Hematopoietic multipotent progenitor cell treated with erythropoietin and hydrocortisone succinate and interleukin-3 and kit ligand, for 6 days (in vitro differentiated cells): ENCODE measurements at places on chromosomes 13 and 19.

GRCh38 chr13:80131204-80131603, 209.7 kb downstream of the SPRY2 start:
- DNase-seq: peak; percentile 1

DNA sequence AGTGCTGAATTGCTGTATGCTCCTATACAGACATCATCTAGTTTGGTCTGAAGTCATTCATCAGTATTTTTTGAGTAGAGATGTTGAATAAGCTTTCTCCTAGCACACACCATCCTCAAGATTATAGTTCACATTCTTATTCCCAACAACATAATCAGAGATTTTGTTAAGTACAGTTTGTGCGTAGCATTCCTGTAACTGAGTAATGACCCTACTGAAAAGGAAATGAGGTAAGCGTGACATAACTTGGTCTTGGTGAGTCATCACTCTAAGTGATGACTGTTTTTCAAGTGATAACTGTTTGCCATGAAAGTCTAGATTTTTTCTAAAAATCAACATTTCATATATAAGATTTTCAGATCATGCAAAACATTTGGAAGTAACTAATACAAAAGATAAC, 18.5 kb upstream of the FAM216B start:
- DNase-seq: no peak

GRCh38 chr19:35777086-35777841, 1.9 kb downstream of the ARHGAP33 start:
- DNase-seq: no peak

DNA sequence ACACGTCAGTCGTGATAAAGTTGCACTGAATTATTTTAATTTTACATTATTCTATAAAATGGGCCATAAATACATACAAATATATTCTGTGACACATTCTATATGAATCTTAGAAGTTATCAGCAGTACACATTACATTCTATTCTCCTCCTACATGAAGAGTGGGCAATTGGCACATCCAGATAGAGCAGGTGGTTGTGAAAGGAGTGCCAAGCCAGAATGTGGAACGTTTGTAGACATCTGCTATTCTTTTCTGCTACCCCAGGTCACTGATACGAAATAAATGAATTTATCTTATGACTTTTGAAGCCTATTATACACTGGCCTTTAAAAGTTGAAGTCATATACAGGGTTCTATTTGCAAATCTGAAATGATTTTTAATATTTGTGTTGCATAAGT, 373.2 kb downstream of the PCDH17 start:
- DNase-seq: no peak

DNA sequence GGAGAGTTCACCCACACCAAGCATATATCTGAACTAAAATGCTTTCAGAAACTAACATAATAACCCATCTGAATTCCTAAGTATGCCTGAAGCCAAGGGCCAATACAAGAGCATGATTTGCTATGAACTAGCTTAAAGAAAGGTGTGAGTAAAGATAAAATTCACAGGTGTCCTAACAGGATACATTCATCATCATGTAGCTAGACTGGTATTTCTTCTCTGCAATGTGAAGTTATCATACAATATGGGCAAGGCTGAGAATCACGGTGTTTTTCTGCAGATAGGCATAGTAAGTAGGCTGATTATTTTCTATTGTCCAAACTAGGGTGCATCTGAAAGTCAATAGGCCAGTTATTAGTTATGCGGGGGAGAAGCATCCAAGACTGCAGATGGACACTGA, 63.1 kb downstream of the STK24 start:
- DNase-seq: no peak

GRCh38 chr13:76466043-76466442, 420.2 kb downstream of the KCTD12 start:
- no peak for DNase-seq

- no peak for DNase-seq
Measured at GRCh38 chr19:6221878-6222746, 57.7 kb downstream of the MLLT1 start.

- DNase-seq: no peak
Measured at GRCh38 chr13:59715611-59716010, 448.1 kb downstream of the DIAPH3 start.

- no peak for DNase-seq
Measured at GRCh38 chr19:8254286-8255001, 45.3 kb downstream of the CERS4 start.

DNA sequence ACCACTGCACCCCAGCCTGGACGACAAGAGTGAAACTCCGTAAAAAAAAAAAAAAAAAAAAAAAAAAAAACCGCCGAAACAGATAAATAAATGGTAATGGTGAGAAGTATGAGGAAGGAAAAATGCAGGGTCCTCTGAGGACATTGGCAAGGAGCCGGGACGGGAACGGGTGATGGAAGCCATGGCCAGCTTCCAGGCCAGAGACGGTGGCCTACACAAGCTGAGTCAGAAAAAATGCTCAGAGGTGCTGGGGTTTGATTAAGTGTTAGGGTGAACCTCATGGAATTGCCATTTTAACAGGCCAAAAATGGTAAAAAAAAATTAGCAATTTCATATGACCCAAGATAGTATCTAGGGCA, 866 bp upstream of the ZSWIM4 start:
- peak; percentile 60 for DNase-seq

DNA sequence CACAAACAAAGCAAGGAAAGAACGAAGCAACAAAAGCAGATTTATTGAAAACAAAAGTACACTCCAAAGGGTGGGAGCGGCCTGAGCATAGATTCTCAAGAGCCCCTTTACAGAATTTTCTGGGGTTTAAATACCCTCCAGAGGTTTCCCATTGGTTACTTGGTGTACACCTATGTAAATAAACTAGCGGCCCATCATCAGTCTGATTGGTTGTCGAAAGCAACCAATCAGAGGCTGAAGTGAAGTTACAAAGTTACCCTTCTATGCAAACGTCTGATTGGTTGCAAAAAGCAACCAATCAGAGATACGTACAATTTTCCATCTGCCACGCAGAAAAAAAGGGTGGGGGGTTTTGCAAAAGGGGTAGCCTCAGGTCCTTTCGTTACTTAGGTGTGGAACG, 96.3 kb upstream of the UBAC2 start:
- DNase-seq: no peak

- no peak for DNase-seq
Measured at GRCh38 chr13:112392719-112393118, 16.6 kb downstream of the SPACA7 start.

DNA sequence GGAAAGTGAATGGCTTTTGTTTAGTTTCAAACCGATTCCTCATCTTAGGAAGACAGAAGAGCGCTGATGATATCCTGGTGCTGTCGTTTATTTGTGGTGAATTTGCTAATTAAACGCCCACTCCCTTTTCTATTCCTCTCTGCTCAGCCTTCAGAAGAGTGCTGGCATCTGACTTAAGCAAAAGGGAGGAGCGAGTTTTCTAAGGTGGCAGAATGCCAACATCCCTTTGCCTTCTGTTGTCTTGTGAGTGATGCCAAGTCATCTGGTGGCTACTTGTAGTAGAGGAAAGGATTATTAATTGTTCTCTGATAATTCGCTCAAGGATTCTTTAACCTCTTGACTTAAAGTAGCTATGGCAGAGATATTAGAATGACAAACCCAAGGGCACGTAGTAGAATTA, 68.1 kb downstream of the ERCC5 start:
- DNase-seq: peak; percentile 54

DNA sequence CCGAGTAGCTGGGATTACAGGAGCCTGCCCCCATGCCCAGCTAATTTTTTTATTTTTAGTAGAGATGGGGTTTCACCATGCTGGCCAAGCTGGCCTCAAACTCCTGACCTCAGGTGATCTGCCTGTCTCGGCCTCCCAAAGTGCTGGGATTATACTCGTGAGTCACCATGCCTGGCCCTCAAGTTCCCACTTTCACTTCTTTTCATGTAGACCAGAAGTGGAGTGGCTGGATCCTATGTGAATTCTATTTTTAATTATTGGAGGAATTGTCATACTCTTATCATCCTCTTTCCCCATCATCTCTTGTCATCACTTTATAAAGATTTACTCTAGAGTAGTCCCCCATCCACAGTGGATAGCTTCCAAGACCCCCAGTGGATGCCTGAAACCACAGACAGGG, 12.8 kb upstream of the SIGLEC10 start:
- DNase-seq: no peak

DNA sequence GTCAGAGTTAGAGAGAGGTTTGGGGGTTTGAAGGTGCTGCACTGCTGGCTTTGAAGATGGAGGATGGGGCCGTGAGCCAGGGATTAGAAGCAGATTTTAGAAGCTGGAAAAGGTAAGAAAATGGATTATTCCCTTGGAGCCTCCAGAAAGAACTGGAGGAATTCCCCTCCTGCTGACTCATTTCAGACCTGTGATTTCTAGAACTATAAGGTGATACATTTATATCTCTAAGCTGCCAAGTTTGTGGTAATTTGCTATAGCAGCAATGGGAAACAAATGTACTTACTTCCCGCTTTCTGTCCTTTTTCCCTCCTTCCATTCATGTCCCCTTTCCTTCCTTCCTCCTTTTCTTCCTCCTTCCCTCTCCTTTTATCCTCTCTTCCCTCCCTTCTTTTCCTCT, 78.5 kb upstream of the PCDH8 start:
- no peak for DNase-seq

GRCh38 chr19:5676772-5677105, 3.6 kb downstream of the MICOS13 start:
- no peak for DNase-seq

GRCh38 chr13:100514788-100515409, 73.7 kb downstream of the GGACT start:
- peak; percentile 84 for DNase-seq

DNA sequence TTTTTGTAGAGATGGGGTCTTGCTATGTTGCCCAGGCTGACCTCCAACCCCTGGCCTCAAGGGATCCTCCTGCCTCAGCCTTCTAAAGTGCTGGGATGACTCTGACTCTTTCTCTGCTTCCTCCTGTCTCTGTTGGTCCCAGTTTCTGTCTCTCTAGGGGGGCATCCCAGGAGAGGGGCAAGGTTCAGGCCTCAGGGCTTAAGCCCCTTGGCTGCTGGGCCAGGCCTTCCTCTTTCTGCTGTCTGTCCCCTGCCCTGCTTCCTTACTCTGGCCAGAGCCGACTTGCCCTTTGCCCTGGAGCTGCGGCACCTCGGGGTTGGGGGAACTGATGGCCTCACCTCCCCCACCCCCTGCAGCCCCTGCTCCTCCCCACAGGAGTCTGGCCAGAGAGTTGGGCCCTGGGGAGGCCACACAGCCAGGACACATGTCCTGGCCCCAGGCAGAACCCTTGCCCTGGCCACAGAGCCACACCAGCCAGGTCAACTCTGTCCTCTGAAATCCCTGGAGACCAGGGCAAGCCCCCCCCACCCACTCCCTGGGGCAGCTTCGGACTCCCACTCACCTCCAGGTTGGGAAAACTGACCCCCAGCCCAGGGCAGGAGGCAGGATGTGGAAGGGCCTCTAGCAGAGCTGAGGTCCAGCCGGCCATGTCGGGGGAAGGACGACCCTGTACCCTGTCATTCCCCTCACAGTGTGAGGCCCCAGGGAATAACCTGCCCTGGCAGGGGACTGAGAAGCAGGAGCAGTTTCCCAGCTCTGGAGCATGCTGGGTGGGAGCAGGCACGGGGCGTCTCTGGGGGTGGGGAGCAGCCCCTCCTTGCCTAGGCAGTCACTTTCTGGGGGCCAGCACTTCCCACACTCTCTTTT, 23.7 kb downstream of the CEBPA start:
- DNase-seq: no peak

GRCh38 chr19:4635754-4636116, 3.6 kb upstream of the TNFAIP8L1 start:
- no peak for DNase-seq
